ENCODE measurements at places on chromosomes 1 and 21. TPM values are rescaled to one million over a fixed set of nuclear protein-coding genes. Genes with fewer than 3 reads are reported as not detected.

SYT2 gene
- total RNA-seq, result not detected

ZRANB2 gene
- total RNA-seq, result 46.7 TPM

PTPN22 gene
- total RNA-seq, result not detected

PLCH2 gene
- total RNA-seq, result not detected

RAB42 gene
- 14.1 TPM for total RNA-seq

TBX19 gene
- 1.1 TPM for total RNA-seq

SNX7 gene
- total RNA-seq, result 120 TPM

RGS13 gene
- not detected for total RNA-seq

ZNF683 gene
- not detected for total RNA-seq

GJA4 gene
- total RNA-seq, result not detected

PRELP gene
- total RNA-seq, result not detected

SYPL2 gene
- not detected for total RNA-seq

PIGR gene
- total RNA-seq, result not detected

OR2L8 gene
- total RNA-seq, result not detected

AVPR1B gene
- not detected for total RNA-seq

BMP8B gene
- 1.2 TPM for total RNA-seq

TTC4 gene
- 41.2 TPM for total RNA-seq

THAP3 gene
- total RNA-seq, result 29.0 TPM

TRIM63 gene
- total RNA-seq, result not detected

KMO gene
- total RNA-seq, result not detected

S100A9 gene
- not detected for total RNA-seq

ATP6V1G3 gene
- not detected for total RNA-seq

NPL gene
- total RNA-seq, result 2.3 TPM

ATPAF1 gene
- total RNA-seq, result 87.0 TPM

CYB5RL gene
- total RNA-seq, result 4.7 TPM

UBAP2L gene
- 208 TPM for total RNA-seq

CNIH3 gene
- 1.6 TPM for total RNA-seq

CATSPERE gene
- total RNA-seq, result 1.0 TPM

OR2L3 gene
- total RNA-seq, result not detected

CDC20 gene
- 152 TPM for total RNA-seq

INKA2 gene
- total RNA-seq, result 1.1 TPM

PDZK1 gene
- not detected for total RNA-seq

LYST gene
- total RNA-seq, result 7.8 TPM

KCNJ9 gene
- total RNA-seq, result not detected

OR6N1 gene
- not detected for total RNA-seq

SYNJ1 gene
- 1.1 TPM for total RNA-seq

LGALS8 gene
- 22.8 TPM for total RNA-seq

ADGRB2 gene
- total RNA-seq, result 3.4 TPM

MPL gene
- not detected for total RNA-seq

PLPPR5 gene
- total RNA-seq, result not detected

ERMAP gene
- total RNA-seq, result 15.3 TPM

CLCNKB gene
- total RNA-seq, result not detected

All from MG63 (cell line).